ENCODE measurements at places on chromosomes 2 and 18.

GRCh38 chr18:63397349-63397748 is 24.9 kb downstream of the VPS4B start:
- no peak for DNase-seq

GRCh38 chr2:54964816-54965215 is 85.4 kb downstream of the RTN4 start:
- DNase-seq, result no peak

DNA sequence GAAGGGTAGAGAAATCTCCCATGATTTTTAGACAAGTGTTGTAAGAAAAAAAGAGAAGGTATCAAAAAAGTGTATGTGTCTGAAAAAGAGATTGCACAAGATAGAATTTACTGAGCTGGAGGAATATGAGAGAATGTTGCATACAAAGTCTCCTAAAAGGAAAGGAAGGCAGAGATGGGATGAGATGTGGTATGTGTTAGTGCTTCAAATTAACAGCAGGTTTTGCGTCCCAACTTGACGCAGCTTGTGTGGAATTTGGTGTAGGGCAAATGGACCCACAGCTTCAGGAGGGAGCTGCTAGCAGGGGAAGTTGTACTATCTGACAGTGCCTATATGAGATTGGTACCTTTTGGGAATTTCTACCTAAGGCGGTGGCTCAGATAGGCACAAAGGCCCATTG is 9.0 kb upstream of the RASGRP3 start:
- DNase-seq, result no peak

- no peak for DNase-seq
These were observed 49.2 kb downstream of the AAK1 start for GRCh38 chr2:69594341-69594740.

GRCh38 chr2:44273596-44273995 is 1.7 kb upstream of the SLC3A1 start:
- no peak for DNase-seq

GRCh38 chr18:10049747-10050146 is 135.9 kb downstream of the VAPA start:
- no peak for DNase-seq

DNA sequence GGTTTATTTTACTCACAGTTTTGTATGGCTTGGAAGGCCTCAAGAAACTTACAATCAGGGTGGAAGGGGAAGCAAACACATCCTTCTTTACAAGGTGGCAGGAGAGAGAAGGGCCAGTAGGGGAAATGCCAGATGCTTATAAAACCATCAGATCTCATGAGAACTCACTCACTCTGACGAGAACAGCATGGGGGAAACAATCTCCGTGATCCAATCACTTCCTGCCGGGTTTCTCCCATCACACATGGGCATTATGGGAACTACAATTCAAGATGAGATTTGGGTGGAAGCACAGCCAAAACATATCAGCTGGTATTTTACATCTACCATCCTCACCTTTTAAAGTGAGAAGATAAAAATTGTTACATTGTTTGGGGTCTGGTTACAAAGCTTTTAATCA is 427.9 kb upstream of the CDH7 start:
- DNase-seq, result no peak

GRCh38 chr2:104033399-104033798 is 820.5 kb upstream of the POU3F3 start:
- no peak for DNase-seq

DNA sequence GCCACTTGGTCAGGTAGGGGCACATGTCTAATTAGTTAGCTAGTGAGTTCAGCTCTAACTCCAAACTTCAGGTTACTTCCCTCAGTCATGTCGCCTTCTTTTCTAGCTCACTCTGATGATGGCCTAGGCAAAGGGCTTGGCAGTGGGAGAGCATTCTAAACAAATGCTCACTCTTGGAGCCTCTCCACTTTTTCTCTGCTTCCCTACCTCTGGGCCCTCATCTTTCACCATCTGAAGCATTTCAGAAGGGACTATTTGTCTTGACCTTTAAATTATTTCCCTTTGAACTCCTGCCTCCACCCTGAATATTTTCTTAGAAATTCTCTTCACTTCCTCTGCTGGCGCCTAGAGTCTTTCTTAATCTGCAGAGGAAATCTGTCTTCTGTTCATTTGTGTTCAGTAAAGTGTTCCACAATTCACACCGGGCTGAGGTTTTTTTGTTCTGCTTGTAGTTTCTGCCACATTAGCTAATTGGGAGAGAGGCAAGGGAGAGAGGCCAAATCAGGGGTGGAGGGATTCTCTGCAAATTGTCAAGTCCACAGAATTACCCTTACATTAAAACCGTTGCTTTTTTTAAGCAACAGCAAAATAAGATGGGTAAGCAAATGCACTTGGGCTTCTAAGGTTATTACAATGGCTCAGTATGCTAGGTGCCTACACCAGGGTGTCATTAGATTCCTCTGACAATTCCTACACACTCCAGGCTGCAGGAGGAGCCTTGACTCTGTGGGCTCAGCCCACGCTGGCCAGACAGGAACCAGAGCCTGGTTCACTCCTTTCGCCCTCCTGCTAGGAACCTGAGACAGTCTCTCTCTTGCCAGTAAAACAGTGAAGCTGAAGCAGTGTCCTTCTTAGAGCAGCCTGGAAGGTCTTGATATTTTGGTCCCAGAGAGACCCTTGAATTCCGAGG is 5.5 kb downstream of the MSGN1 start:
- peak; percentile 32 for DNase-seq

GRCh38 chr2:99485824-99486223 is 4.0 kb downstream of the REV1 start:
- DNase-seq, result no peak

DNA sequence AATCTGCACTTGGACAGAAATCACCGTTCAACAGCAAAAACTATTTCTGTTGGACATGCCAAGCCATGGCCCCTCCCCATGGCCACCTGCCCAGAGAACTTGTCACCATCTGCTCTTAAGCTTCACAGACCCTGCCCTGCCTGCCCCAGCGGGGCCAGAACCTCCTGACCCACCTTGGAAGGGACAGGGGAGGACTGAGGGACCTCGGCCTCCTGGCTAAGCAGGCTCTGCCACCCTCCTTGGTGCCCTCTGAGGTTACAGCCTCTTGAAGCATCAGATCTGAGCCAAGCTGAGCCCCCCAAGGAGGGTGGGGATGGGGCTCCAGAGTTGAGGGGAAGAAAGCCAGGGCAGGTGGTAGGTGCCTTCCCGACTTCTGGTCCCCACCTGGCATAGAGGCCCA is 6.5 kb downstream of the TEX261 start:
- no peak for DNase-seq

- DNase-seq, result no peak
These were observed 8.0 kb downstream of the GNLY start for GRCh38 chr2:85702172-85702571.

DNA sequence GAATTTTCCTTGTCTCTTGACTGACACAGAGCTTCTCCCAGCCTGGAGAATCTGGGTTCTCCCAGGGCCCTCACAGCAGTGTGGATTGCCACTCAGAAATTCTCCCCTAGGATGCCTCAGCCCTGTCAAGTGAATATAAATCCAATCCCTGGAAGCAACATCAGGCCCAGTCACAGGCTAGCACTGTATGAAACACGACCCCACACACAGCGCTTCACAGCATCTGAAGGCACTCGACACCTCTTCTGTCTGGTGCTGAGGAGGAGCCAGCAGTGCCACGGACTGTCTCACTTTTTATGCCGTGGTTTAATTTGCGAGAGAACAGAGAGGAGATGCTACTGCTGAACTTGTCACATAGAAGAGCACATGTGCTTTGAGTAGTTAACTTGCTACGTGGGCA is 164.5 kb downstream of the NAPG start:
- DNase-seq, result peak; percentile 31

- no peak for DNase-seq
These were observed 190.9 kb upstream of the FOSL2 start for GRCh38 chr2:28201671-28202180.

DNA sequence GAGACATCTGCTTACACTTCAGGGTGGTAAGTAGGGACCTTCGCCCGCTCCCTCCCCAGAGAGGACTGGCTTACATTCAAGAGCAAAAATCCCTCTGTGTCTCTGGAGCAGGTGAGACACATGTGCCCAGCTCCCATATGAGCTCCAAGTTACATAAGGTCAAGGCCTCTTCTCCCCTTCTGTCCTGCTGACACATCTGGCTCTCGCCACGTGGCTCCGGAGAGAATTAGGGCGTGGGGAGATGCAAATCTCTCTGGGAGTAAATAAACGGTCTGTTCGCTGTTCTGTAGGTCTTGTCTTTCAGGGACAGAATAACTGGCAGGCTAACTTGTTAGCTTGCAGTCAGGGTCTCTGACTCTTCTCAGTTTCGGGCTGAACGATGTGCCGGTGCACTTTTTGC is 16.2 kb downstream of the MRO start:
- no peak for DNase-seq

- no peak for DNase-seq
These were observed 102.5 kb downstream of the RBM43 start for GRCh38 chr2:151159109-151159662.

DNA sequence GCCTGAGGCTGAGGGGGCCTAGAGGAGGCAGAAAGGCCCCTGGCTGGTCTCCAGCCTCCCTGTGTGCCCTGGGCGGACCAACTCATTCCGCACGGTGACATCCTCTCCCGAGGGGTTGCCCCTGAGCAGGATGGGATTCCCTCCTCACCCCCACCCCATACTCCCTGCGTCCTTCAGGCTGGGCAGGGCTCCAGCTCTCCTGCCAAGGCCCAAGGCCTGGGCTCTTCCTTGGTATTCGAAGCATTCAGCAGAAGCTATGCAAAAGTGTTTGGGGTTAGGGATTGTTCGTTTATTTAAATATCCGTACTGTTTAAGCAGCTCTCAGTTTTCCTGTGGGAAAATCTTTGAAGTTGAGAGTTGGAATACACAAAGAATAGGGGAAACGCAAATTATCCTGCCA is 113.1 kb upstream of the RAB12 start:
- no peak for DNase-seq

DNA sequence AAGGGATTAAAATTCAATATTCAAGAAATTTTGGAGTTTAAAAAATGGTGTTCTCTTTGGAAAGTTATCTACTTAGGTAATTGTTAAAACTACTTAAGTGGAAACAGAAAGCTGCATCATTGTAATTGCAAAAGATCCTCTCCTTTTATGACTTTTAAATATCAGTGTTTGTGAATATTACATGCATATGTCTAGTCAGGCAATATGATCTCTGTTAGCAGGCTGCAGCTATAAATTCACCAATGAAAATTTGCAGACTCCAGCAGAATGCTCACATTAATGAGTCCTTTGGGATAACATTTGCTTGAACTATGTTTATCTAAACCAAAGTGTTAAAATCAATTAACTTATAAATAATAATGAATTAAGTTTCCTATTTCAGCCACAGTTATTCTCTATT is 59.2 kb upstream of the CSRNP3 start:
- DNase-seq, result no peak

- DNase-seq, result no peak
These were observed 119.3 kb downstream of the STPG4 start for GRCh38 chr2:47035615-47036488.

DNA sequence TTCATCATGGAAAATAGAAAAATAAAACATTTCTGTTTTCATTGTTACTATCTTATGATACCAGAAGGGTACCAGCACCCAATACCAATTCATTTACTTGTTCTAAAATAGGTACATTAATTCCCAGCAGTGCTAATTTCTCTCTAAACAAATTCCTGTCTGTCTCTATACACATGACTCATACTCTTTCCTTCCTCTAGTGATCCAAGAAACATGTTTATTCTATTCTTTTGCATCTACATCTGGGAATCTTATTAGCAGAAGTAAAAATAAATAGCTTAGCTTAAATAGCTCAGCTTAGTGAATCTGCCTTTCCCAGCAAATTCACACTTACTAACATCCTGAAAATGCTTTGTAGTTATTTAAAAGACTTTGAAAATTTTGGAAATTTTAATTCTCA is 84.5 kb upstream of the MAPRE2 start:
- DNase-seq, result no peak

GRCh38 chr2:172039011-172039704 is 39.4 kb downstream of the METAP1D start:
- DNase-seq, result no peak

DNA sequence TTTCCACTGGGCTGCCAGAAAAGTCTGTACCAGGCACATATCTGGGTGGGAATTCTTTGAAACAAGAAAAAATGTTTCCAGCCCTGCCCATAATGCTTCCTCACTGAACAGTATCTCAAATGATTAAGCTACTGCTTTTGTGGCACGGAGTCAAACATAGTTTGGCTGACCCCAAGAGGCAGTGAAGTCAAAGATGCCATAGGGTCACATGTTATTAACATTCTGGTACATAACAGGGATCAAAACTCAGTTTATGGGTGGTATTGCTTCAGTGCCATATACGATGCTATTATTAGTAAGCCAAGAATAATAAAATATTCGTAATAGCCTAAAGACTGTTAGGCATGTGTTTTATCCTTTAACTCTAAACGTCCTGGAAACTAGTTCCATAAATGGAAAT is 112.4 kb downstream of the FEZ2 start:
- no peak for DNase-seq

DNA sequence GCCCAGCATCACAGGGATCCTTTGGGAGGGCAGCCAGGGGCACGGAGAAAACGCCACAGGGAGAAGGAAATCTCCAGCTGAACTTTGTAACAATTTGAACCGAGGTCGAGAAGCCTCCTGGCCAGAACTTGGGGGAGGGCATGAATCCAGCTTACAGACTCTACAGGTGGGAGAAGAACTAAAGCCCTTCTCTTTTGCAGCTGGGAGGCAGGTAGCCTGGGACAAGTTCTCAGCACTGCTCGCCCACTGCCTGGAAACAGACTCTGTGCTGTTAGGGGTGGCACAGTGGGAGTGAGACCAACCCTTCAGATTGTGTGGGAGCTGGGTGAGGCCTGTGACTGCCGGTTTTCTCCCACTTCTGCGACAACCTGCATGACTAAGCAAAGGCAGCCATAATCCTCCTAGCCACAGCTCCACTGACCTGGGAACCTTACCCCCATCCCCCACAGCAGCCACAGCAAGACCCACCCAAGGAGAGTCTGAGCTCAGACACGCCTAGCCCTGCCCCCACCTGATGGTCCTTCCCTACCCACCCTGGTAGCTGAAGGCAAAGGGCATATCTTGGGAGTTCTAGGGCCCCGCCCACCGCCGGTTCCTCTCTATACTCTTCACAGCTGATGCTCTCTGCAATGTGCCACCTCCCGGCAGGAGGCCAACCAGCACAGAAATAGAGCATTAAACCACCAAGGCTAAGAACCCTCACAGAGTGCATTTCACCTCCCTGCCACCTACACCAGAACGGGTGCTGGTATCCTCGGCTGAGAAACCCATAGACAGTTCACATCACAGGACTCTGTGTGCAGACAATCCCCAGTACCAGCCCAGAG is 136.0 kb upstream of the SIX2 start:
- no peak for DNase-seq

GRCh38 chr2:86308356-86308755 is 29.1 kb downstream of the REEP1 start:
- DNase-seq, result no peak

DNA sequence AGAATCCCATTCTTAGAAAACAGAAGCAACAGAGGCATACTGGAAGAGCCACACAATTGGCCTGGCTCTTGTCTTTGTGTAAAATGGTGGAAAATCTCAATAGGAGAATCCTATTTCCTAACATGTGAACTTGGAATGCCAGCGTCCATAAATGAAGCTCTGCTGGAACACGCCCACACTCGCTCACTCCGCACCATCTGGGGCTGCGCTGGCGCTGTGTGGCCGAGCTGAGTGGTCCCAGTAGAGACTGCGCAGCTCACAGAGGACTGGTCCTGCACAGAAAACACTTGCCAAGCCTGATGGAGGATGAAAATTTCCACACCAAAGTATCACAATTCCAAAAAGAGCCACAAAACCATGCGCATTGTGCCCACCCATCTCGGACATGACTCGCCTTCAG is 56.2 kb downstream of the PXDN start:
- DNase-seq, result no peak
